ENCODE measurements at places on chromosomes 5 and 9.

DNA sequence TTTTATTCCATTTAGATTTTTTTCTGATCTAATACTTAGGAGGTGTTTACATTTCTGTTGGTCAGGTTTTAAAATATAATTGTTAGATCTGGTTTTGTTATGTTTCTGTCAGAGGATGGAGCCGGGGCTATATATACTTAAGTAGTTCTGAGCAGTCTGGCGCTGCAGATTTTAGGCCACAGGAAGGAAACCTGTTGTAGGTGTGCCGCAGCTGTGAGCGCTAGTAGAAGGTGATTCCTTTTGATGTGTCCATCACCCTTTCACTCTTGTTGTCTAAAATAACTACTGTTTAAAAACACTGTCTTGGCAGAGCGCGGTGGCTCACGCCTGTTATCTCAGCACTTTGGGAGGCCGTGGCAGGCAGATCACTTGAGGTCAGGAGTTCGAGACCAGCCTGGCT lies 17.0 kb downstream of the ZBTB34 start:
- DNase-seq = no peak

DNA sequence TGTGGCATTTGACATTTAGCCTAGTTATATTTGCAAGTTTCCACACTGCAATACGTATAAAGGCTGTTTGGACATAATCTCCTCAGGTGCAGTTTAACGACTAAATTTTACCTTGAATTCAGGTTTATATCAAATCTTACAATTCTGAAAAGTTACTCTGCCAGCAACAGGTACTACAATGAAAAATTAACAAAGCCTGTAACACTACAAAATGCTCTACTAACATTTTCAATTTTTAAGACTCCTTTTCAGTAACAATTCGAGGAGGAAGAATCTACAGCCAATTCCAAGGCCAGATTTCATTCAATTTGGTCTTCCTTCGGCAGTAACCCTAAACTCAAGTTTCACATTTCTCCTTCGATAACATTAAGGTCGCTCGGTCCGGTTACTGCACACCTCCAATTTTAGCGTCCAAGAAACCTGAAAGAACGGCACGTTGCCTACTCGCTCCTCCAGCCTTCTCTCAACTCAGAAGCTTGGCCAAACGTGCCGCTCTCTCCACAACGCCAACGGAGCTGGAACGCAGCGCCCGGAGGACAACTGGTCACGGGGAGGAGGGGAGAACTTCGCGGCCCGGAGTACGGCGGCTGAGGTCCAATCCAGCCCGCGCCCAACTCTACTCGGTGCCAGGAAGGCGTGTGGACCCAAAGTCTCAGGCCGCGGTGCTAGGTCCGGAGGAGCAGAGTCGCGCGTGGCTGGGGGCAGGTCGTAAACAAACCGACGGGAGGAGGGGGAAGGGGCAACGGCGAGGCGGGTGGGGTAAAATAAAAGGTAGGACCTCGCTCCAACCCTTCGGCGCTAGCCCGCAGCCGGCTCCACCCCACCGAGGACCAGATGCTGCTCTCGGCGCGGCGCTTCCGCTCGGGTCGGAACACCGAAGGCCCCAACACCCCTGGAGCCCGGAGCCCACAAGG lies 681 bp downstream of the FNIP1 start:
- DNase-seq = no peak

DNA sequence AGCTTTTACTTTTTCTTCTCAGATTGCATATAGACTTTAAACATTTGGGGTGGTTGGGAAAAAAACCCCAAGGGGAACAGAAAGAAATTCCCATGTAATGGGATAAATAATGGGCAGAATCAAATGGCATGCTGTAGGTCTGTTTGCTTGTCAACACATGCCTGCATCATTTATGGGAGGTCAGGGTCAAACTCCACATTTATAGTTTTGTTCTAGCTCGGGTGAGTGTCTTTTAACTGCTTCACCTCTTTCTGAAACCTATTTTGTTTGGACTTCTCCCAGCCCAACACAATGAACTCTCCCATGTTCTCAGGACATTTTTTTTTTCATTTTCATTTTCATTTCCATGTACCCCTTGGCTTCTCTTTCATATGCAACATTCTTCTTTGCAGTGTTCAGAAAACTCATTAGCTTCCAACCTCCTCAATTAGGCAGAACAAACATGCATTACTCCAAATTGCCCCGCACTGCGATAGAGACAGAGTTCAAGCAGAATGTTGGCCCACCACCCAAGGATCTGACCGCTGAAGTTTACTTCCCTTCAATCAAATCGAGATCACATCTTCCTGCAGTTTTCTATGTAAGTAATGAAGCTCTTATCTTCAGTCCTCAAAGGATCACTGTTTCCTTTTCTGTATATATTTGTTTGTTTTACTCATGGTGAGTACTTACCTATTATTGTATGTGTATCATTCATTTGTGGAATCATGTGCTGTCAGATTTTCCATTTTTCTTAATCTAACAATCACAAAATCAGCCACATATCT lies 354.6 kb downstream of the ZSWIM6 start:
- DNase-seq = no peak

GRCh38 chr9:79013715-79014610 lies 557.8 kb upstream of the TLE4 start:
- DNase-seq = no peak

DNA sequence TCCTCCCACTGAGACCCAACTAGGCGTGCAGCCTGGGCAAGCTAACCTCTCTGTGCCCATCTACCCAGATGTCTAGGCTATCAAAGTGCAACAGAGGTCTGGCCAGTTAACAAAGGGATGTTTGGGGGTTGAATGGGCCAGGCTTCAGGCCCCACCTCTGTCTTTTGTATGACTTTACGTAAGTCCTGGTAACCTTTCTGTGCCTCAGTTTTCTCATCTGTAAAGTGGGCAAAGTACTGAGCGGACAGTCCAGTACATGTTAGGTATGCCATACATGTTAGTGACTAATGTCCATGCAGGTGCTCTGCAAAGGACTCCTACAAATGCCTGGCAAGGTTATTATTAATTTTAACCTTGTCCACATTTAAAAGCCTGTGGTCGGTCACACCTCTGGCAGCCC lies 14.0 kb downstream of the NR5A1 start:
- no peak for DNase-seq

- no peak for DNase-seq
Observed at GRCh38 chr9:83056174-83056573, 6.8 kb downstream of the RASEF start.

DNA sequence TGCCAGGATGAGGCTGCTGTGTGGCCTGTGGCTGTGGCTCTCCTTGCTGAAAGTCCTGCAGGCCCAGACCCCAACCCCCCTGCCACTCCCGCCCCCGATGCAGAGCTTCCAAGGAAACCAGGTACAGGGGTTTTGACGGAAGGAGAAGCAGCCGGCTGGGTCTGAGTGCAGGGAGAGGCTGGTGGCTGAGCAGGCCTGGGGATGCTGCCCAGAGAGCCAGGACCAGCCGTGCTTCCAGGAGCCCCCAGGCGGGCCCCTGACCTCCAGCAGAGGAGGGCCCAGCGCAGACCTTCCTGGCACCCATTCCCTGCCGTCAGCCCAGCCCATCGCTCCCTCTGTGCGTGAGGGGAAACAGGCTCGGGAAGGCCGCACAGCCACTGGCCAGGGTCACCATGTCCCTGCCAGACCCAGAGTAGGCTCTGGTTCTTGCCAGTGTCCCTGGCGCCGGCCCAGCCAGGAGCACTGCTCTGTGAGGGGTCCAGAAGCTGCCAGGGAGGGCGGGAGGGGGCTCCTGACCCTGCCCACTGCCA lies 313 bp downstream of the LCN12 start:
- DNase-seq = no peak

DNA sequence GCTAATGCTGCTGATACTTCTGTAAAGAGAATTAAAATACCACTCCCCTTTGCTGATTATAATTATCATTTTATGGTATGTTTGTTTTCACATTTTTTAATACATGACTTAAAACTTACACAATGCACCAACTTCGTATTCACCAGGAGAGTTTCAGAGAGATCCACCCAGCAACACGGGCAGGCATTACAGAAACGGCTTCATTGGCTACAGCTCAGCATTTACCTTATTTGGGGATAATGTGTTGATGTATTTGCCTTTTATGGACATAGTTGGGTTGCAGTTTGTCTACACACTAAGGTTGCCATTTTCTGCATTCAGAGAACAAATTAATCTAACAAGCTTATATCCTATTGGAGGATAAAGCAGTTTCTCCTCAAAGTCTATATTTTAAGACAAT lies 423.6 kb downstream of the PRDM9 start:
- no peak for DNase-seq

DNA sequence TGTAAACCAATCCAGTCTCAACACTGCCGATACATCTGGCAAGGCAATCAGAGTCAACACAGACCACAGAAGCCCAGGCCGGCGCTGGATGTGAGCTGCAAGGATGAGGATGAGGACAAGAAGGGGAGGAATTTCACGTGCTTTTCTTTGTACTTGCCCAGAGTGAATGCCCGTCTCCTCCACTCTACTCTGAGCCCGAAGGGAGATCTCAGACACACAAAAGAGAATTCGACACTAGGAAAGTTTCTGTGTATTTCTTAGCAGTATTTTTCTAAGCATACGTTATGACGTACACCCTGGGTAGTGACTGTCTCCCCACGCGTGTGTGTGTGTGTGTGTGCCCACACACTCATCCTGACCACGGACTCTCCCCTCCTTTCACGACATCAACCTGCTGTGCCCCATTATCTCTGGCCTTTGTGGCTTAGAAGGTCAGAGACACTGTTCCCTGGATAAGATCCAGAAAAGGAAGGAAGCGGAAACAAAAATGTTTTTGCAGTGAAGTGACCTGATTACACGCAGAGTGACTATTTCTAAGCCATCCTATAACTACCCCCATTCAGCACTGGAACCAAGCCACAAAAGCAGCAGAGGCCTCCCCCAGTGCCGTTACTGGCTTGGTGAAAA lies 227.3 kb upstream of the DAPK1 start:
- DNase-seq = no peak

DNA sequence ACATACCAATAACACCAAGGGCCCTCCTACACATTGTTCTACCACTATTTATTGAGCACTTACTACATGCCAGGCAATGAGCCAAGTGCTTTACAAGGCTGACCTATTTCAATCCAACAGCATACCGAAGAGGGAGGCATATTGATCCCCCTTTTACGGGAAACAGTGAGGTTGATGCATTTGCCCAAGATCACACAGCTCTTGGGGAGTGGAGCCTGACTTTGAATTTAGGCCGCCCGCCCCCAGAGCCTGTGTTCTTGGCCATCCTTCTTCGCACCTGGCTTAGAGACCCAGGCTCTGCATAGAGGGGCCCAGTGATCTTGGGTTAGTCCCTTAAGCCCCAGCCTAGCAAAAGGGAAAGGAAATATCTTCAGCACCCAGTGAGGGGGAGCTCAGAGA lies 158.1 kb upstream of the IER5L start:
- no peak for DNase-seq

DNA sequence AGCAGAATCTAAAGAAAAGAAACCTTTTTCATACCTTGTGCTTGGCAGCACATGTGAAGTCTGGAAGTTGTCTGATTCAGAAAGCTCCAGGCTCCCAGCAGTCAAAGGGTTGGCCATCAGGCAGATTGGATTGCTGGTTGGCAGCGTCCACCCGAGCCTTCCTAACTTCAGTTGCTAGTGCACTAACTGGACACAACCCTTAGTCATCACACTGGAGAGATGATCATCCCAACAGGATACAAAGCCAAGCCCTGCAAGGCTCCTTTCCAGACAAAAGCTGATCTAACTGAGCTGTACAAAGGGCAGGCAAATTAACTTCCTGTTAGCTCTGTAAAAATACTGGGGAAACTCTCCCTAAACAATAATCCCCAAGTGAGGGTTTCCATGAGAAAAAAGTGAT lies 185.6 kb downstream of the SNX18 start:
- DNase-seq = no peak

DNA sequence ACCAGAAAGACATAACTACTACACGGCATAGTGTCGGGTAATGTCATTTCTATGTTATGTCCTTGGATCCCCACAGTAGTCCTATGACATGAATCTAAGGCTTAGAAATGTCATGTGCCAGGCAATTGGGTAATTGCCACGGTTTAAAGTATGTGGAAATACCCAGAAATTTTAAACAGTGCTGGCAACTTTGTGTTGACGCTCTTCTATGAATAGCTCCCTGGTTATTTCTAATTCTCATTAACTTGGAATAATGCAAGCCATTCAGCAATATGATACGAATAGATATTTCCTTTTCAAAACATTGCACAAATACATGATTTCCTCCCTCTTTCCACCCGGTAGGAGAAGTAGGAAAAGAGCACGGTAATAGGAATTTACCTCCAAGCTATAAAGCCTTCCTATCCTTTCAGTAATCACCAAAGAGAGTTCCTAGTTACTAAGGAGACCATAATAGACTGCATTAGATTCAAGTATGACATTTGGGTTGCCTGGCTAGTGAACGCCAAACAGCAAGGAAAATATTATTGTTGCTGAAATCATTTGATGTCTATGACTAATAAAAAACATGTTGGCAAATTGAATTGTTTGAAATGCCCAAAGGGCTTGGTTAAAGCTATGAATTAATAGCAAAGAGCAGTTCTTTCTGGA lies 168.4 kb downstream of the CCDC192 start:
- DNase-seq = no peak

DNA sequence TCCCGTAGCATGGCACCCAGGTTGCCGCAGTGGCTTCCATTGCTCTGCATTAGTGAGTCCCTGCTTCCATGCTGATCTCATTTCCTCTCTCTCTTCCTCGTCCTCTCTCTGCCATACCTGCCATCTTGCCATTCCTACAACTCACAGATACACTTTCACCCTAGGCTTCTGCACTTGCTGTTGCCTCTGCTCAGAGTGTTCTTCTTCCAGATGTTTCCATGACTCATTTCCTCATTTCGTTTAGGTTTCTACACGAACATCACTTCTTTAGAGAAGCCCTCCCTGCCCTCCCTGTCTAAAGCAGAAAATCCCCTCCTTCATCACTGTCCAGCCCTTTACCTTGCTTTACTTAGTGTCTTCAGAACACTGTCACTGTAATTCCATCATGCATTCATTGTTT lies 115.2 kb upstream of the WWC1 start:
- DNase-seq = no peak

DNA sequence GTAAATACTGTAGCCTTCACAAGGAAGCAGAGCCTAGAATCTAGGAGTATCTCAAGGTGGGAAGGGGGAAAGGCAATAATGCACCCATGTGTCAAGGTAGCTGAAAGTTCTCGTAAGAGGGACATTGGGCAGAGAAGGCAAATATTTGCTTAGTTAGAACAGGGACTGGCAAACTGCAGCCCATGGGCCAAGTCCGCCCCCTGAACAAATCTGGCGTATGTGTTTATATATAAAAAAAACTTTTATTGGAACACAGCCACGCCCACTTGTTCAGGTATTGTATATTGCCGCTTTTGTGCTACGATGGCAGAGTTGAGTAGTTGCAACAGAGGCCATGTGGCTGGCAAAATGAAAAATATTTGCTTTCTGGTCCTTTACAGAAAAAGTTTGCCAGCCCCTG lies 16.1 kb downstream of the KCNN2 start:
- DNase-seq = no peak

DNA sequence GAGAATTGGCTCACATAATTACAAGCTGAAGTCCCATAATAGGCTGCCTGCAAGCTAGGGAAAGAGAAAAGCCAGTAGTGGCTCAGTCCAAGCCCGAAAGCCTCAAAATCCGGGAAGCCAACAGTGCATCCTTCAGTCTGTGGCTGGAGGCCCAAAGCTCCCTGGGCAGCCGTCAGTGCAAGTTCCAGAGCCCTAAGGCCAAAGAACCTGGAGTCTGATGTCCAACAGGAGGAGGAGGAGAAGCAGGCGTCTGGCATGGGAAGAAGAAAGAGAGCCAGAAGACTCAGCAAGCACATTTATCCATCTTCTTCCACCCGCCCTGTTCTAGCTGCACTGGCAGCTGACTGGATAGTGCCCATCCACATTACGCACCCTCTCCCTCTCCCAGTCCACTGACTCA lies 213.4 kb downstream of the GAS1 start:
- no peak for DNase-seq

Measured in activated naive CD4-positive, alpha-beta T cell (primary cell).